ENCODE measurements at places on chromosomes 2 and 18. TPM values are rescaled to one million over a fixed set of nuclear protein-coding genes. Genes with fewer than 3 reads are reported as not detected.

- H3K4me3 ChIP-seq: no peak overlapping the region
- DNase-seq: no peak
- H3K4me1 ChIP-seq: no peaks in the 10 kb centered on the region
- H3K36me3 ChIP-seq: no peaks in the 10 kb centered on the region
- no peak overlapping the region for H3K27ac ChIP-seq
Observed at GRCh38 chr2:231308219-231308618, 87.3 kb upstream of the B3GNT7 start.

- H3K4me3 ChIP-seq: no peak overlapping the region
- H3K27ac ChIP-seq: no peak overlapping the region
- DNase-seq: no peak
- H3K4me1 ChIP-seq: no peaks in the 10 kb centered on the region
Observed at GRCh38 chr2:8611246-8611645, 70.6 kb upstream of the ID2 start.

DNA sequence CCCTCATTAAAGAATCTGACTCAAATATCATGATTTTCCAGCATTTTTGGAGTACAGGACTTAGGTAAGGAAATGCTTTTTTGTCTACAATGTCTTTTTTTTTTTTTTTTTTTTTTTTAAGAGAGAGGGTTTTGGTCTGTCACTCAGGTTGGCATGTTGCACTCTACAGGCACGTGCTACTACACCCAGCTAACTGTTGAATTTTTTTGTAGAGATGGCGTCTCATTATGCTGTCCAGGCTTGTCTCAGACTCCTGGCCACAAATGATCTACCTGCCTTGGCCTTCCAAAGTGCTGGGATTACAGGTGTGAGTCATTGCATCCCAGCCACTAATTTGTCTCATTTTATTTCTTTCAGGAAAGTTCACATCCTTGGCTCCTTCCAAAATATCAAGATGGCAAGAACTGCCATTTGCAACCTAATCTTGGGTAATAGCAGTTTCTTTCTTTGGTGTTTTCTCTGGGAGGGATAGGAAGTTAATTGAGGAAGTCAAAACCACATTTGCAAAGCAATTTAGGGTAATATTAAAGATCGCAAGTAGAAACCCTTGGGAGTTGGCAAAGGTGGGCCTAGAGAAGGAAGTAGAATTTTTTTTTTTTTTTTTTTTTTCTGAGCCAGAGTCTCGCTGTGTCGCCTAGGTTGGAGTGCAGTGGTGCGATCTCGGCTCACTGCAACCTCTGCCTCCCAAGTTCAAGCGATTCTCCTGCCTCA lies 15.5 kb downstream of the PNO1 start:
- H3K4me3 ChIP-seq: no peak overlapping the region
- H3K27ac ChIP-seq: no peak overlapping the region
- H3K4me1 ChIP-seq: peaks cover 4% of the 10 kb centered on the region
- no peaks in the 10 kb centered on the region for H3K27me3 ChIP-seq
- DNase-seq: no peak
- H3K36me3 ChIP-seq: peaks cover 10% of the 10 kb centered on the region

DNA sequence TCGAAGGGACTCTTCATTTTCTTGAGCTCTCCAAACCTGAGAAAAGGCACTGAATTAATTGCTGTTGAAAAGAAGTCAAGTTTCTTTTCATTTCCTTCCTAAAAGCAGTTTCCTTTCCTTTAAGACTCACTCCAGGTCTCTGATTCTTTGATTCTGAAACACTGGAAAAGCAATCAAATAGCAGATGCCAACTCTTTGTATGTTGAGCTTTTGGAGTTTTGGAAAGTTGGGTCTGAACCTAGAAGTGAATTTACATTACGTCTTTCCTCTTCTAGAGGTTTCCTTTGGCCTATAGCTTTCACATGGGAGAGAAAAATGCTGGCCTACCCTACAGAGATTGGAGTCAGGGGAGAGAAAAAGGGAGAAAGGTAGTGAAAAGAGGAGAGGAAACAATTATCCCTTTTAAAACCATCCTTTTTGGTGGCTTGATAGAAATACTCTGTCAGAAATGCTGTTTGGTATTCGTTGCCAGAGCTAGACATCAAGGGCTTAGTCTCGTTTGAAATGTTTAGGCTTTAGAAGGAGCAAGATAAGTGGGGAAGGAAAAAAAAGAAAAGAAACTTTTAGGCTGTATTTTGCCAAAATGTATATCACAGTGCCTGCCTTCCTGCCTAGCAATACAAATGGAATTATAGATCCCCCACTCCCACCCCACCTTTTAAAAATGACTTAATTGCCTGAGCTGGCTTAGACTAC lies 187.7 kb downstream of the PRPF40A start:
- DNase-seq: no peak
- H3K4me3 ChIP-seq: no peak overlapping the region
- no peaks in the 10 kb centered on the region for H3K4me1 ChIP-seq
- H3K27ac ChIP-seq: no peak overlapping the region

- no peaks in the 10 kb centered on the region for H3K36me3 ChIP-seq
- H3K27ac ChIP-seq: no peak overlapping the region
- no peak overlapping the region for H3K4me3 ChIP-seq
- no peaks in the 10 kb centered on the region for H3K27me3 ChIP-seq
- DNase-seq: no peak
- peaks cover 5% of the 10 kb centered on the region for H3K4me1 ChIP-seq
Observed at GRCh38 chr18:80126797-80127196, 17.7 kb downstream of the ADNP2 start.

GRCh38 chr2:168997118-168997521 lies 34.0 kb downstream of the ABCB11 start:
- no peaks in the 10 kb centered on the region for H3K27me3 ChIP-seq
- no peak overlapping the region for H3K4me3 ChIP-seq

- no peak overlapping the region for H3K27ac ChIP-seq
- H3K4me3 ChIP-seq: no peak overlapping the region
- no peaks in the 10 kb centered on the region for H3K27me3 ChIP-seq
- no peaks in the 10 kb centered on the region for H3K4me1 ChIP-seq
- no peaks in the 10 kb centered on the region for H3K36me3 ChIP-seq
Observed at GRCh38 chr2:12688091-12688490, 28.6 kb upstream of the TRIB2 start.

DNA sequence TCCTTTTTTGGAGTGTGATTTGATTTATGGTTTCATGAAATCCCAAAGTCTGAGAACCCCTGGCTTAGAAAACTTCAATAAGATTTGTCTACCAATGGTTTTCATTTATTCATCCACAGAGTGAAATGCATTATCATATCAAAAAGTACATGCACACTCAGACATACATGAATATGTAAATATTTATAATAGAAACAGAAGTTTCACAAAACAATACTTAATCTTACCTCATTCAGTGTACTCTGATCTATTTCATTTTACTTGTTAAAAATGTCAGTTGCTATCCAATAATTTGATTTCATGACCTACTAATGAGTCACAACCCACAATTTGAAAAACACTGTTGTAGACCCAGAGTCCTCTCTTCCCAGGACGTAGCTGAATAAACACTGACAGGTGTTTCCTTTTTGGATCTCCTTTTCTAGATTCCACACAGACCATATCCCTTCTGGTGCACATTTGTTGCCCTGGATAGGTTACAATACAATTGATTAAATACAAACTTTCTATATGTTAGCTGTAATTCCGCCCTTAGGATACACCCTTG lies 10.4 kb upstream of the CAVIN2 start:
- H3K27ac ChIP-seq: no peak overlapping the region
- no peaks in the 10 kb centered on the region for H3K27me3 ChIP-seq

DNA sequence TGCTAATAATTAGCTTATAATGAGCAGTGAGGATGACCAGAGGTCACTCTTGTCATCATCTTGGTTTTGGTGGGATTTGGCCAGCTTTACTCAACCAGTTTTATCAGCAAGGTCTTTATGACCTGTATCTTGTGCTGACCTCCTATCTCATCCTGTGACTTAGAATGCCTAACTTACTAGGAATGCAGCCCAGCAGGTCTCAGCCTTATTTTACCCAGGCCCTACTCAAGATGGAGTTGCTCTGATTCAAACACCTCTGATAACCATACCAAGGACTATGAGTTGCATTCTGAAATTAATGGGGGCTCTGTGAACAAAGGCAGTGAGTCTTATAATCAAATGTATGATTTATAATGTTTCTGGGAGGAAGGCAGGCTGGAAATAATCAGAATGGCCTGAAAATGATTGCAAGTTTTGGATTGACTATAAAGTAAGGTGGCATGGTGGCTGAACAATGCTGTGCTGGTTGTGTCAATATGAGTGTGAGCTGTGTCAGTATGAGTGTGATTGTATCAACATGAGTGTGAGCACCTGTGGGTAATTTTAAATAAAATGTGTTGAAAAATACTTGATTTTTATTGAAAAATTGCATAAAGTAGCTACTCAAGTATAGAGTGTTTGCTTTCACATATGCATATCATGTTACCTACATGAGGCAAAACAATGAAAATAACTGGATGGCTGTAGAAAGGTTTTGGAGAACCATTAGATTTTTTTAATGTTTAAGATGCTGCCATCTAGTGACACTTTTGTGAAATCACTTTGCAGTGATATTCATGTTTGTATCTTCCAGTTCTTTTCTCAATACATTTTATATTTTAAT lies 103.0 kb downstream of the KYNU start:
- no peak overlapping the region for H3K27ac ChIP-seq
- no peaks in the 10 kb centered on the region for H3K27me3 ChIP-seq
- DNase-seq: no peak
- H3K4me1 ChIP-seq: no peaks in the 10 kb centered on the region
- H3K4me3 ChIP-seq: no peak overlapping the region
- H3K36me3 ChIP-seq: no peaks in the 10 kb centered on the region

DNA sequence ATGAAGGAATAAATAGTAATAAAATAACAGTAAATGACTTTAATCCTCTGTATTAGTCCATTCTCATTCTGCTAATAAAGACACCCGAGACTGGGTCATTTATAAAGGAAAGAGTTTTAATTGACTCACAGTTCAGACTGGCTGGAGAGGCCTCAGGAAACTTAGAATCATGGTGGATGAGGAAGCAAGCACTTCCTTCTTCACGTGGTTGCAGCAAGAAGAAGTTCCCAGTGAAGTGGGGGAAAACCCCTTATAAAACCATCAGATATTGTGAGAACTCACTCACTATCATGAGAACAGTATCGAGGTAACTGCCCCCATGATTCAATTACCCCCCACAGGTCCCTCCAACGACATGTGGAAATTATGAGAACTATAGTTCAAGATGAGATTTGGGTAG lies 727.9 kb upstream of the LINC00305 start:
- no peak overlapping the region for H3K27ac ChIP-seq
- H3K4me3 ChIP-seq: no peak overlapping the region
- no peak for DNase-seq
- no peaks in the 10 kb centered on the region for H3K36me3 ChIP-seq
- no peaks in the 10 kb centered on the region for H3K27me3 ChIP-seq
- no peaks in the 10 kb centered on the region for H3K4me1 ChIP-seq

GRCh38 chr2:72117718-72118117 lies 29.9 kb downstream of the CYP26B1 start:
- DNase-seq: no peak
- no peaks in the 10 kb centered on the region for H3K27me3 ChIP-seq
- H3K4me3 ChIP-seq: no peak overlapping the region

DNA sequence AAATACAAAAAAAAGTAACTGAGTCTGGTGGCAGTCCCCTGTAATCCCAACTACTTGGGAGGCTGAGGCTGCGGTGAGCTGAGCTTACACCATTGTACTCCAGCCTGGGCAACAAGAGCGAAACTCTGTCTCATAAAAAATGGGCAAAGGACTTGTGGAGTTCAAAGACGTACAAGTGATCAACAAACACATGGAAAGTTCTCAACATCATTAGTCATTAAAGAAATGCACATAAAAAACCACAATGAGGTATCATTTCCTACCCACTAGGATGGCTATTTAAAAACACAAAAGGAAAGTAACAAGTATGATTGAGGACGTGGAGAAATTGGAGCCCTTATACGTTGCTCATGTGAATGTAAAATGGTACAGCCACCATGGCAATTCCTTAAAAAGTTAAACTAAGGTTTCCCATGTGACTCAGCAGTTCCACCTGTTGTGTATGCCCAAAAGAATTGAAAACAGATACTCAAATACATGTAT lies 52.3 kb downstream of the RAB10 start:
- H3K4me3 ChIP-seq: no peak overlapping the region
- no peaks in the 10 kb centered on the region for H3K27me3 ChIP-seq
- H3K36me3 ChIP-seq: no peaks in the 10 kb centered on the region
- DNase-seq: no peak
- peaks cover 4% of the 10 kb centered on the region for H3K4me1 ChIP-seq

DNA sequence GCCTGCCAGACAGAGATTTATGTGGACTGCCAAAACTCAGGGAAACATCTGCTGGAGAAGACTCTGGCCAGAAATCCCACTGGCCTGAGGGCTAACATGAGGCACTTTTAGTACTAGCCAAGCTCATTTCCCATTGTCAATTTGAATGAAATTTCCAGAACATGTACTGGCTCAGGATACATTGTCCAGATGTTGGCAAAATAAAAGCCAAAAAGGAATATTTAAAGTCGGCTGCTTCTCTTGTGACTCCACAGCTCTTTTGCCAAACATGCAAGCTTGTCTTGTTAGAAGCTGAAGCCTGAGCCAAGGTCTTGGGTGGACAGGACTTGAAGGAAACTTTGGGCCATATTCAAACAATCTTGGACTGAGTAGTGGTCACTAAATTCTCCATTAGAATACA lies 215.5 kb downstream of the NCKAP5 start:
- no peak overlapping the region for H3K4me3 ChIP-seq
- H3K27ac ChIP-seq: no peak overlapping the region
- no peak for DNase-seq
- H3K27me3 ChIP-seq: no peaks in the 10 kb centered on the region
- no peaks in the 10 kb centered on the region for H3K36me3 ChIP-seq
- no peaks in the 10 kb centered on the region for H3K4me1 ChIP-seq

DNA sequence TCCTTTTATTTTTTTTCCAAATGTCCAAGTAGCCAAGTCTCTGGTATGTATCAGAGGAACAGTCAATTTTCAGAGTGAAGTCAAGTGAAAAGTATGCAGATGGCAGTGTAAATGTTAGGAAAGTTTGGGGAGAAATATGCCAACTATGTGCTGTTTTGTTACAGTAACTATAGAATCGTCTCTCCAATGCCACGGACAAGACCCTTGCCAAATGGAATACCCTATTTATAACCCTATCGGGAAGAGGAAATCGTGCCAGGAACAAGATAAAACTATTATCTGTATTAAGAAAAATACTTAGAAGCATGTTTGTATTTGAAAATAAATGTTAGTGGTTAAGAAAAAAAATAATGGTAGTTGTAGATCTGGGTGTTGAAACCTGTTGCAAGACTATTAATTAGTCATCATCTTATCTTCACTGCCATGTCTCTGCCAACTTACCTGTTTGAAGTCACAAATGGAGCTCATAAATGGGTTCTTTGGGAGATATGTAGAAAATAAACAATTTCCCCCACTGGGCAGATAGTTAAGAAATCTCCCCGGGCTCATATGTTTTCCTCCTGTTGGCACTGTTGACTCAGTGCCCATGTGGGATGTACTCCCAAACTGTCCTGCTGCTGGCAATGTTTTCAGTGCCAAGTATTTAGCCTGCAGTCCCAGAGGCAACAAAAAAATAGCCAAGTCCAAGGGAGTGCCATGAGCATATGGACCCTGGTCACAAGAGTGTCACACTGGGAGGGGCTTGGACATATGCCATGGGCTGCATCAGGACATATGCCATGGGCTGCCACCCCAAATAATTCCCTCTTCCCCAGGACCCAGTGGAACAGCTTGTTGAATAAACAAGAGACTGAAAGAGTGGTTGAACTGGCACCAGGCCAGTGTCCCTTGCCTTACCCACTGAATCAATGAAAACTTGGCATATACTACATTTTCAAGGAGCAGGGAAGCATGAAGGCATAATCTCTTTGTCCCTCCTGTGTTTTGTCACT lies 366.9 kb downstream of the OSR1 start:
- DNase-seq: no peak
- H3K27me3 ChIP-seq: no peaks in the 10 kb centered on the region
- H3K27ac ChIP-seq: no peak overlapping the region

The PLEKHM3 gene
- 16.1 TPM for total RNA-seq

The CDH20 gene
- not detected for total RNA-seq

The FZD7 gene
- total RNA-seq: 0.43 TPM

The RBKS gene
- total RNA-seq: 2.0 TPM

The SERPINB11 gene
- total RNA-seq: not detected

The FTCDNL1 gene
- total RNA-seq: 1.4 TPM

All from naive thymus-derived CD4-positive, alpha-beta T cell (primary cell).